ENCODE measurements at places on chromosomes 1 and 21.

DNA sequence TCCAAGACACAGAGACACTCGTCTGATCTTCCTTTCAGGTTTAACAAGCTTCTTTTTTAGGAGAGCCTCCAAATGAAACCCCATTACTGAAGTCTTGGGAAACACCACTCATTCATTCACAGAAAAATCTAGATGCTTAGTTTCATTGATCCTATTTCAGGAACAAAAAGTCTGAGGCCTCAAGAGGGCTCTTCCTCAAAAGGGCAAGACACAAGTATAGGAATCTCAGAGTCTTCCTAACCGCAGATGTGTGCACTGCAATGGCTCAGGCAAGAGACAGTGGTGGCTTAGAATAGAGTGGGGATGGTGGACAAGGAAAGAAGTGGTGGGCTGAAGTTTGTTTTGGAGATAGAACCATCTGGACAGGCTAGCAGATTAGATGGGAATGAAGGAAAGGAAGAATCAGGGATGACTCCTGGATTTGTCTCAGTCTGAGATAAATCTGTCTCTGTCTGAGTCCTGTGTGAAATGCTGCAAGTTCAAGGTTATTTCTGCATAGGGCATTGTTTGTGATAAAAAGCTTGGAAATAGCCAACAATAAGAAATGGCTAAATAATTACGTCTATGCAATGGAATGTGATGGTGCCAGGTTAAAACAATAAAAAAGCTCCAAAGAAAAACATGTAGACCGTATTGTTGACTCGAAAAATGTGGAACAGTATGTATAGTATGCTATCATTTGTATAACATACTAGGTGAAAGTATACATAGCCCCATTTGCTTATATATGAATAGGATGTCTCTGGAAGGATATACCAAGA is 8.9 kb upstream of the CTSE start:
- no peak for DNase-seq

DNA sequence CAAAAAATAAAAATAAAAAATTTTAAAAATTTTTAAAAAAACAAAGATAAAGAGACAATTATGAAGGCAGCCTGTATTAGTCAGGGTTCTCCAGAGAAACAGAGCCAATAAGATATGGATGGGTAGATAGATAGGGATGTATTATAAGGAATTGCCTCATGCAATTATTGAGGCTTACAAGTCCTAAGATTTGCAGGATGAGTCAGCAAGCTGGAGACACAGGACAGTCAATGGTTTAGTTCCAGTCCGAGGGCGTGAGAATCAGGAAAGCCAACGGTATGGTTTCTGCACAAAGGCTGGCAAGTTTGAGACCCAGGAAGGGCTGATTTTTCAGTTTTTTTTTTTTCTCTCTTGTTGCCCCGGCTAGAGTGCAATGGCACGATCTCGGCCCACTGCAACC is 24.1 kb upstream of the EIF4G3 start:
- DNase-seq, result no peak

DNA sequence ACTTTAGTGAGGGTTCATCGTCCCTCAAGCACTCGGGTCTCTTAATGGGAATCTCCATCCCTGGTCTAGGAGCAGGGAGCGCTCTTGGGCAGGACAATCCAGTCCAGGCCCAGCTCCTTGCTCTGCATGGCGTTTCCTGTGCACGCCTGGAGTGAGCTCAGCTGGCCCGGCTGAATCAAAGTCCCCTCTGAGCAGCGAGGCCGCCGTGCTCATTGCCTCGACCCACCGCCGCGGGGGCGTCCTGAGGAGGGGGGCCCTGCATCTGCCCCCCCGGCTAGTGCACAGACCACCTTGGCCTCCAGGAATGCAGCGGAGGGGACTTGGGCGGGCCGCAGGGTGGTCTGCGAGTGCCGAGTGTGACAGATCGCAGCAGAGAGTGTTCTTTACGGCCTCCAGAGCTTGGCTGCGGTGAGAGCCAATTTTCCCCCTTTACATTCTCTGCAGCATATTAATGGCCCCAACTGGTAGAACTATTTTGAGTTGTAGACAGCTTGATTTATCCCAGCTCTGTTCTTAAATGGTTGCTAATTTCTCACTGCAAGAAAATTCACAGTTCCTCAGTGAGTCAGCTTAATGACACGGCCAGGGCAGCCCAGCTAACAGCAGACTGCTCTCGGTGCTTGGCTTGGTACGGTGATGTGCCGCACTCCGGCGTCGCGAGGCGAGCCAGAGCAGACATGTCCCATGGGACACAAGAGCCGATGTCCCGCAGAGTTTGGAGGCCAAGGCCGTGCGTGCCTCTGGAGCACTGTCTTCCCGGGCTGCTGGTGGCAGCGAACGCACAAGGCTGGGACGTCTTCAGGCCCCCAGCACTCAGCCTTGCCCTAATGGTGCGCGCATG is 39.8 kb downstream of the SNAP47 start:
- DNase-seq, result no peak

- DNase-seq, result no peak
Measured at GRCh38 chr1:219771080-219771479, 157.3 kb downstream of the SLC30A10 start.

GRCh38 chr1:189669846-189670245 is 807.8 kb downstream of the BRINP3 start:
- DNase-seq, result no peak

- no peak for DNase-seq
Measured at GRCh38 chr1:81327743-81328142, 473.0 kb upstream of the ADGRL2 start.

- DNase-seq, result no peak
Measured at GRCh38 chr1:183356534-183357182, 61.5 kb downstream of the NMNAT2 start.

GRCh38 chr21:31556662-31557061 is 102.8 kb upstream of the SOD1 start:
- no peak for DNase-seq

- no peak for DNase-seq
Measured at GRCh38 chr1:86778569-86779239, 74.3 kb downstream of the SH3GLB1 start.

- no peak for DNase-seq
Measured at GRCh38 chr1:149849947-149850360, 49.4 kb upstream of the BOLA1 start.

GRCh38 chr1:70864302-70864701 is 183.3 kb downstream of the PTGER3 start:
- DNase-seq, result no peak

DNA sequence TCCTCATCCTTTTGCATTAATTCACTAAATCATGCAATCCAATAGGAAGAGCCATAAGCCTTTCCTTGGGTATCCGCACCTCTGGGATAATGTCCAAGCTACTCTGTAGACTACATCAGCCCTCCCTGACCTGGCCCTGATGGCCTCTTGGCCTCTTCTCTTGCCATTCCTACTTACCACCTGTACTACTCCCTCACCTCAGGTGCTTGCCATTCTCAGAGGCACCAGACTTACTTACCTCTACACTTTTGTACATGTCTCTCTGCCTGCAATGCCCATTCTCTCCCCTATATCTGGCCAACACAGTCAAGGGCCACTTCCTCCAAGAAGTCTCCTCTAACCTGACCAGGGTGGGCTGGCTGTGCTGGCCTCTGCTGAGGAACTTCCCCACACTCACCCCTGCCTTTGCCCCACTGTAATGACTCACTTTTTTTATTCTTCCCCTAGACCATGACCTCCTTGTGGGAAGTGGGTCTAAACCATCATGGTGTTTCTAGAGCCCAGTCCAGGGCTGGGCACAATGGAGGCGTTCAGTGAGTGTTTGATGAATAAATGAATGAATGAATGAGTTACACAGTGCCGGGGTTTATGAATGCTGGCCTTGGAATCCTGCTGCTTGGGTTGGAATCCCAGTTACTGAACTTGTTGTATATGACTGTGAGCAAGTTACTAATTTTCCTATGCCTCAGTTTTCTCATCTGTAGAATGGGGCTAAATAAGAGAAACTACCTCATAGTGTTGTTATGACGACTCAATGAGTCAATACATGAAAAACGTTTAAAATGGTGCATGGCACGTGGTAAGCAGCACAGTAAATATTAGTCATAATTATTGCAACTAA is 179.8 kb downstream of the FOXD2 start:
- DNase-seq, result no peak

DNA sequence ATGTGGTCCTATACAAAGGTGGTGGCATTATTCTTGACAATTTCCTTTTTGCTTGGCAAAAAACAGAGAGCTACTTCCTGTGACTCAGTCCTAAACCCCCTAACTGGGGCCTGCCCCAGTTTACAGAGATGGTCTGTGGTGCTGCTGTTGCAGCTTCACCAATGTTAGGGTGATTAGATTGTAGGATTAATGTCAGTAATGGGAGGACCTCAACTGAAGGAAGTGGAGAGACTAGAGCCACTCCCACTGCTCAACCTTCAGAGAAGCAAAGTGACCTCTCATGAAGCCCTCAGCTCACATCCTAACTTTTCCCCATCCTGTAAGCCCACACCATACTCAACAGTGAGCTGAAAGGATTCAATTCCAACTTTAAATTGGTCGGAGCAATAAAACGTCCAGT is 3.6 kb downstream of the S100A6 start:
- DNase-seq, result no peak

GRCh38 chr1:184970691-184971161 is 3.6 kb downstream of the NIBAN1 start:
- no peak for DNase-seq

DNA sequence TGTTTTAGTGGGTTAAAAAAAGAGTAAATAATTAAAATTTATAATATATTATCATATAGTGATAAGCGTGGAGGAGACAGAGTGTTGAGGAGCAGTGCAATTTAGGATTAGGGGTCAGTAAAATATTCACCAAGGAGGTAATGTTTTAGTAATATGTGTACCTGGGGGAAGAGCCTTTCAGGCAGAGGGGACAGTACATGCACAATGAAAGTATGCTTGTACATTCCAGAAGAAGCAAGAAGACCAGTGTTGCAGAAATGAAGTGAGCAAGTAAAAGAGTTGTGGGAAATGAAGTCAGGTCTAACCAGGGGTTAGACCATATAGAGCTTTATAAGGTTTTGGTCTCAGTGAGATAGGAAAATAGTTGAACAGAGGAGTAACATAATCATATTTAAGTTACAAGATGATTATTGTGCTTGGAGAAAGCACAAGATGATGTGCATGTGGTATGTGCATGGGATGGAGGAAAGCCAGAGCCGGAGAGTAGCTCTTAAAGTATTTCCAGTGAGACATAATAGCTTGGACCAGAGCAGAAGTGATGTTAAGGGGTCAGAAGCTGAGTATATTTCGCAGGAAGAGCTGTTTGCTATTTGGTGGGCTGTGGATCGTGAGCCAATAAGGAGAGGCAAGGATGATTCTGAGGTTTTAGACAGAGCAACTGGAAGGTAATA is 44.8 kb downstream of the SNX7 start:
- DNase-seq, result no peak

GRCh38 chr1:56644064-56644918 is 823 bp upstream of the PRKAA2 start:
- no peak for DNase-seq

DNA sequence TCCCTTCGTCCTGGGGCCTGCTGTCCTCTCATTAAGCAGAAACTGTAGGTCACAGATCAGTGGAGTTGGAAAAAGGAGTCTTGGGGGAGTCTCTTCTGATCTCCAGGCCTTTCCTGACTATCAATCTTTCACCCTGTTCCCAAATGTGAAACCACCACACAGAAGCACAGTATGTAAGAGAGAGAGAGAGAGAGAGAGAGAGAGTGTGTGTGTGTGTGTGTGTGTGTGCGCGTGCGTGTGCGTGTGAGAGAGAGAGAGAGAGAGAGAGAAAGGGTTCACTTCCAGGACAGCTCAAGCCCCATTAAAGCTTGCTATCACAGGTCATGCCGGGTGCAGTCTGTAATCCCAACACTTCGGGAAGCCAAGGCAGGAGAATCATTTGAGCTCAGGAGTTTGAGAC is 1.5 kb upstream of the TTC24 start:
- no peak for DNase-seq

DNA sequence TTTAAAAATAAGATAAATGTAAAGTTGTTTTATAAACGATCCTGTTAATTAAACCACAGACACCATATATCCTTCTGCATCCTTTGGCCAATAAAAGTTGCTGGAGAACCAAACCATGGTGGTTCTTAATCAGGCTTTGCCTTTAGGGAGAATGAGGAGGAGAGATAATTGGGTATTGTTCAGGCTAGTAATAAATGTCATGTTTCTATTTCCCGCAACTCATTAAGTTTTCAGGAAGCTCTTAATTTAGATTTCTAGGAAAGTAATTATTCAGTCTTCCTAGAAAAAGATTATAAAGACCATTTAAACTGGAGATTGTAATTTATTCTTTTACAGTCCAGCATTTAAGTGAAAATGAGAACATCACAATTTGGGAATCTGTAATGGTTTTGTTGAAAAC is 34.5 kb downstream of the RAB4A start:
- DNase-seq, result no peak

- no peak for DNase-seq
Measured at GRCh38 chr21:44439211-44439600, 16.1 kb upstream of the LRRC3 start.

- DNase-seq, result no peak
Measured at GRCh38 chr1:170790175-170790574, 126.2 kb downstream of the PRRX1 start.
